Progenitor cell of endocrine pancreas (in vitro differentiated cells): ENCODE measurements at places on chromosomes 3 and 15. TPM values are rescaled to one million over a fixed set of nuclear protein-coding genes. Genes with fewer than 3 reads are reported as not detected.

DNA sequence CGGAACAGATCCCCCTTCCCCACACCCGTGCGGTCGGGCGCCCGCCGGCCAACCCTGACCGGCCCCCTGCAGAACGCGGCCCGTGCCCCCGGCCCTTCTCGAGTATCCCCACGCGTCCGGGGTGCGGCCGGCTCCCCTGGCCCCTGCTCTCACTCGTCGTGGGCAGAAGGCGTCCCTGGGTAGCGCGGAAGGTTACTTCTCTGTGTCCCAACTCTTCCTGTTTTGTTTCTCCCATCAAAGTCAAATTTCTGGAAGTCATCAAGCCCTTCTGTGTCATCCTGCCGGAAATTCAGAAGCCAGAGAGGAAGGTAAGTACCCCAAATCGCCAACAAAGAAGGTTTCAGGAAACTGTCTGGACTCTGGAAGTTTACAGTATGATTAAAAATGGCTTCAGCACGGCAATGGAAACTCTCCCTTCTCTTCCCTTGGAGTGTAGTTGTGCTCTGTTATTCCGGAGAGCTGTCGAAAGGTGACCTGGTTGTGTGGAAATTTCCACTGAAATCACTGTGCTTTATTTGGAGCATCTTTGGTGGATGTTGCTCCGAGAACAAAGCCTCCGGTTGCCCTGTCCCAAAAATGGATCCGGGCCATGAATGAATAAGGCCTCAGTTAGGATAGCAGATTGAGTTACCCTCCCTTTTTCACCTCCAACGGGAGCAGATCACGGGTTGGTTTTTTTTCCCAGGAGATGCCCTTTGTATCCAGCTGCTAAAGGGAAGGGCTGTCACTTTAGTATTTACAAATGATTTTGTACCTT, 536 bp downstream of the SEC61A1 start:
- no peak for DNase-seq

The KBTBD13 gene
- not detected in 2 replicates for total RNA-seq

- DNase-seq: no peak
These were observed 49.5 kb downstream of the SLC30A4 start for GRCh38 chr15:45473068-45473467.

DNA sequence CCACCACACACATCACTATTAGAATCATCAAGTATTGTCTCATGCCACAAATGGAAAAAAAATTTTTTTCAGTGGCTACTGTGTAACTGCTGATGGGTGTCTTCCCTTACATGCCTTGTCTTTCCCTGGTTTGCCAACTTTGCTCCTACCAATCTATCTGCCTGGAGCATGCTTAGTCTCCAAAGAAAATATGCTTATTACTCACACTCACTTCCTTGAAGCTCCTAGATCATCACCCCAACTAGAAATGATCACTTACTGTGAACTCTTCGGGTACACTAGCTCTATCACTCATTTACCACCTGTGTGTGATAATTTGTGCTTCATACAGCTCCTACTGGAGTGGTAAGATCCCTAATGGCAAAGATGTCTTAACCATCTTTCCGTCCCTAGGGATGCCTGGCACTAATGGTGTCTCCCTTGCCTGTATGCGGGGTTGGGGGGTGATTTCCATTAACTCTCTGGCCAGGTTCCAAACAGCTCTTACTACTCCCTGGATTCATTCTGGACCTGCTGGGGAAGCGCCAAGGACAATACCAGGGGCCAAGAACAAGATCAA, 799 bp downstream of the VPS33B start:
- DNase-seq: no peak

The RETNLB gene
- total RNA-seq: not detected in 2 replicates

DNA sequence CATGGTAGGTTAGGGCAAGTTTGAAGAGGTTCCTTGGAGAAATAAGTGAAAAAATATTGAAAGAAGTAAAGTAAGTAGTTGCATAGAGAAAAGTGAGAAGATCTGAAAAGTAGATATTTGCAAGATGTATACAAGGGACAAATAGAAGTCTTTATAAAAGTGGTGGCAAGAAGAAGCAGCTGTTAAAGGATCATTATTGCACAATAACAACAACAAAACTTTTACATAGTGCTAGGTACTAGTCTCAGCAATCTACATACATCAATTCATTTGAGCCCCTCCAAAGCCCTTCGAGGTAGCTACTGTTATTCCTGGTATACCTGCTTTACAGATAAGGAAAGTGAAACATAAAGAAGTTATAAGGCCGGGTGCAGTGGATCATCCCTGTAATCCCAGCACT, 239.6 kb downstream of the MEIS2 start:
- no peak for DNase-seq

GRCh38 chr3:112598731-112599130, 36.9 kb downstream of the SLC35A5 start:
- no peak for DNase-seq

- no peak for DNase-seq
These were observed 51.2 kb downstream of the GRK7 start for GRCh38 chr3:141814375-141814774.

DNA sequence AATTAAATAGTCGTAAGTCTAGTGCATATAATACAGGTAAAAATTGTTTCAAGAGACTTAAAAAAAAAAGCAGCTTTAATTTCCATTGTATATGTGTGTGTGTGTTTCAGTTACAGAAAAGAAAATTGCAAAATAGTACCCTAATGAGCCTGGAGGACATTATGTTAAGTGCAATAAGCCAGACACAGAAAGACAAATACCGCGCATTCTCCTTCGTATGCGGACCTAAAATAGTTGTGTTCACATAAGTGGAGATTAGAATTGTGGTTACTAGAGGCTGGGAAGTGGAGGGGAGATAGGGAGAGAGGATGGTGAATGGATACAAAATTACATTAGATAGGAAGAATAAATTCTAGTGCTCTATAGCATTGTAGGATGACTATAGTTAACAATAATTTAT, 3.6 kb downstream of the MESD start:
- no peak for DNase-seq

GRCh38 chr15:39966521-39966920, 32.6 kb downstream of the EIF2AK4 start:
- DNase-seq: no peak

DNA sequence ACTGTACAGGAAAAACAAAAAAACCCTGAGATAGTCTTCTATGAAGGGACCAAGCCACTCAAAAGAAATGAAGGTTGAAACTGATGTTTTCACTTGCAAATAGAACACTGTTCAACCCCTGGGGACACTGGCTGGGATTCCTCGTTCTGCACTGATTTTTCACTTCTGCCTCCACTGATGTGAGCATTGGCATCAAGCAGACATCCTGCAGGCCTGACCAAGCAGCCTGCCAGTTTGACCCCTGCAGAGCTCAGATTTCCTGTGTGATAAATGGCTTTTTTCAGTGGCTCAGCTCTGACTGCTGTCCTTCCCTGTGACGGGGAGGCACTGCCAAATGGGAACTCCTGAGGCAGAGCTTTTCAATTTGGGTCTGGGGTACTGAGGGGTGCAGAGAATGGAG, 50.0 kb downstream of the RASGRP1 start:
- DNase-seq: no peak

The HYAL2 gene
- total RNA-seq: 74.3 and 77.9 TPM in 2 replicates

GRCh38 chr3:133477487-133477886, 77.6 kb downstream of the BFSP2 start:
- no peak for DNase-seq

- no peak for DNase-seq
These were observed 55.9 kb downstream of the DNASE1L3 start for GRCh38 chr3:58154626-58155449.

The PROS1 gene
- 9.4 and 12.4 TPM in 2 replicates for total RNA-seq

DNA sequence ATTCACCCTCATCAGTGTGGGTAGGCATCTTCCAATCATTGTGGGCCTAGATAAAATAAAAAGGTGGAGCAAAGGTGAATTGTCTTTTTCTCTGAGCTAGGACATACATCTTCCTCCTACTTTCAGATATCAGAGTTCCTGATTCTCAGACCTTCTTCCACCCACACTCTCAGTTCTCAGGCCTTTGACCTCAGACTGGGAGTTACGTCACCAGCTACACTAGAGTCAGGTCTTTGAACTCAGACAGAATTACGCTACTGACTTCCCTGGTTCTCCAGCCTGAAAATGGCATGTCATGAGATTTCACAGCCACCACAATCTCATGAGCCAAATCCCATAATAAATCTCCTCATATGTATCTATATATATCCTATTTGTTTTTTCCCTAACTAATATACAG, 39.0 kb downstream of the STRIT1 start:
- DNase-seq: no peak

DNA sequence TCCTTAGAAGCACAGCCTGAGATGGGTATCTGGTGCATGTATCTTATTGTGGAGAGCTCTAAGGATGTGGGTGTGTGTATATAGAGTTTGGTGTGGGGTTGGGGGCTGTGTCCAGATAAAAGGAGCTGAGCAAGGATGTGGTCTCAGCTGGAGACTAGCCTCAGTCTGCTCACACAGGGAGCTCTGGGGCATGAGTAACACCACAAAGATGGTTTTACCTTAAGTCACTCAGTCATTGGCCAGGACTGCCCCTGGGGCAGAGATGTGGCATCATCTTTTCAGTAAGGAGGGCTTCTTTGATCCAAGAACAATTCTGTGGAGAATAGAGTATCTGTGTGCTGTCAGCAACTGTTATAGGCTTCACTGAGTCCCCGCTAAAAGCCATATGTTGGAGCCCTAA, 163.4 kb upstream of the NUDT16 start:
- DNase-seq: no peak

The ANP32A gene
- 263 and 279 TPM in 2 replicates for total RNA-seq

The SLC9C1 gene
- total RNA-seq: 1.5 and 2.3 TPM in 2 replicates

The DNAJB8 gene
- not detected in 2 replicates for total RNA-seq

DNA sequence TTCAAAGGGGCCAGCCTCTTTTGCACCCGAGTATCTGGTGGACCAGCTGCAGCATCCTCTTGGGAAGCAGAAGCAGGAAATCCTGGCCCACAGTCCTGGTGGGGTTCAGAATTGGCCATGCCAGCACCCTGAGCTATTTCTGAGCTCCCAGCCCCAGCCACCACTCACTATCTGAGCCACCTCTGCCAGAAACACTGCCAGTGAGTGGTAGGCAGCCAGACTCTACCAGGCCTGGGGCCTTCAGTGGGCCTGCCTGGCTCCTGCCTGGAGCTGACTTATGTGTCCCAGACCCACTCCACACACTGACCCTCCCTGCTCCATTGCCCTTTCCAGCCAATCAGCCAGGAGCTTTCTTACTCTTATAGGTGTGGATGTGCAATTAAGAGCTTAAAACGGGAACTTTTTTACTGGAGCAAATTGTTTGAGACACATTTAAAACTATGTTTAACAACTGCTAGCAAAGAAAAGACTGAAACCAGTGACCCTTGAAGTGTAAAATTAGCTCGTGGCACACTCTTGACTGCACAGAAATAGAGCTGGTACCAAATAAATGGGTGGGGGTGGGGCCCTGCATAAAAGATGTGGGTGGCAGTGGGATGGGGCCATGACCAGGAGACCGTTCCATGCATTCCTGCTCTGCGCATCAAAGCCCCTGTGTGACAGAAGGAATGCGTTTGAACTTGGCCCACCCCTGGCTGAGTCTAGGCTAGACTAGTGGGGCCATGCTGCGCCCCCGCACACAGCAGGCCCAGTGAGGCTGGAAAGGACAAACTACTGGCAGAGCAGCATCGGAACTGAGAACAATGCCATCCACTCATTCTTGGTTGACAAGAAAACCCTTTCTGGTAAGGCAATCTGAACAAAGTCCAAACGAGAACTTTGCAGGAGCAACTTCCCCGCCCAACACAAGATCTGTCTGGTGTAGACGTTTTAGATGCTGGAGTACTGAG, 48.0 kb downstream of the CTNNB1 start:
- DNase-seq: no peak

The PRSS50 gene
- 1.9 TPM in 2 replicates for total RNA-seq

DNA sequence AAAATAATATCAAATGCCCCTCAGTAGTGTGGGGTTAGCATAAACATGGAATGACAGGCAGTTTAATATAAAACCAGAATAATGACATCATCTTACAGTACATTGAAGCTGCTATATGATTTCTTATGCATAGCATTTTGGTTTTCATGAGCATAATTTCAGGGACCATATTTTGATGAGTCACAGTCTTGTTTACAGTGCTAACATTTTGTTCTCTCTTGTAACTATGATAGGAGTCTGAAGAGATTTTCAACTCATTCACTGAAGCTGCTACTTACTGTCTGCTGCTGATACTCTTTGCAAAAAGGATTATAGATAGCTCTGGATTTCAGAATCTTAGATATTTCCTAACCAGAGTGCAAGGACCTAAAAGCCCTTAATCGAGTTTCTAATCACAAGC, 92.6 kb upstream of the CCDC54 start:
- DNase-seq: no peak

- DNase-seq: no peak
These were observed 45.0 kb downstream of the SMAD3 start for GRCh38 chr15:67110361-67110781.

The CD200R1 gene
- total RNA-seq: 0.13 TPM in 1 of 2 replicates, not detected in the other

GRCh38 chr3:176208283-176208682, 989.0 kb downstream of the TBL1XR1 start:
- no peak for DNase-seq

DNA sequence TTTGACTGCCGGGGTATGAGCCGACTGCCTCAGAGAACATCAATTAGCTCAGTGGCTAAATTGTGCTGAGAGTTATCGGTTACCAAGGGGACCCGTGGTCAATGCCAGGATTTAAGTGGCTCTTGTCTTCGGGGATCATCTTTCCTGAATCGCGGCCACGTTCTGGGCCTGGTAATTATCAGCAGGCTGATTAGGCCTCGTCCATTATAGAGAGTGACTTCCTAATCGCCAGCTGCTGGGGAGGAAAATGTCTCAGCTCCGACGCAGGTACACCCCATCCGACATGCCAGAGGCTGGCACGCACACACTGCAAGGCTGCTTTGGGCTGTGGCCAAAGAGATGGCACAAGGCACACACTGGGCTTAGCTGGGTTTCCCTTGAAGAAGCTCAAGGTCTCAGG, 10.6 kb downstream of the TRH start:
- no peak for DNase-seq

DNA sequence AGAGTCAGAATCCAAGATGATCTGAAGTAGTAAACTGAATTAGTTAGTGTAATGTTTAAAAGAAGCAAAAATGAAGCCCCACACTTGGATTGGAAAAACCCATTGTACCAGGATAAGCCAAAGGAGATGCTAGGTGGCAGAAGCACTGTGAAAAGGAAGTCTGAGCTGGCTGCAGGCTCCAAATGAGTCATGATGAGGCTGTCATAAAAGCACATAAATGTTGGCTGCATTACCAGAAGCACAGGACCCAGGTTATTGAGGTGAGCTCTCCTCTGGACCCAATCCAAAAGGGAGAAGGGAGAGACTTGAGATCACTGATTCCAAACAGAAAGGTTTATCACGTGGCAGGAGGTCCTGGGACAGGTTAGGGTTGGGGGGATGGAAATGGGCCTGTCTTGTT, 3.2 kb upstream of the ACAN start:
- no peak for DNase-seq

The TM6SF1 gene
- 0.27 TPM in 1 of 2 replicates, not detected in the other for total RNA-seq

The LIPH gene
- total RNA-seq: 0.11 and 0.79 TPM in 2 replicates

The ARHGEF26 gene
- 10.0 and 10.8 TPM in 2 replicates for total RNA-seq
